ENCODE measurements at places on chromosomes 1 and 21.

DNA sequence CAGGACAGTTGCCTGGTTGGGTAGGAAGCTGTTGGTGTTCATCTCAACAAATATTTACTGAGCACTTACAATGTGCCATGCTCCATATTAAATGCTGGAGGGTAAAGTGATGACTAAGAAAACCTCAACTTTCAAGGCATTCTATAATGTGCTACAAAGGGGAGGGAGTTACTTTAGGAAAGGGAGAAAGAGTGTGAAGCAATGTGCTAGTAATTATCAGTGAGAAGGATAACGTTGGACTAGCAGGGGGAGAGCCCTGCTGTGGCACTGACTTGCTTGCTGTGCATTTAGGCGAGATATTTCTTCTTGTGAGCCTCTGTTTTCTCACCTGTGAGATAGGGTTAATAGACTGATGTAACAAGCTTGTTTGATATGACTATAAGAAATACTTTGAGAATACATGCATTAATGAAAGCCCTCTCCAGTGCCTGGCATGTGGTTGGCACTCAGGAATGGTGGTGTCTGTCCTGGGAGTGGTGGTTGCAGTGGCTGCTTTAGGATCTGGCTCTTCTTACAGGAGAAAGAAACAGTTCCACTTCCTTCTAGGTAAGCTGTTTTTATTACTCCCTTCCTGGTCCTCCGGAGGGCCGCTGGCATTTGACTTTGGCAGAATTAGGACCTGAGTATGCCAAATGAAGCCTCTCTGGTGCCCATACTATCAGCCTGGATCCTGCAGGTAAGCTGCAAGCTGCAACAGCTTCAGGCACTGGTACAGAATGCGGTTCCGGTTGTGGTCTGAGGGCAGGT lies 111.1 kb upstream of the COA6 start:
- no peak for DNase-seq

GRCh38 chr1:195981448-195982139 lies 626.6 kb downstream of the KCNT2 start:
- no peak for DNase-seq

- DNase-seq: no peak
These were observed 1.4 kb downstream of the DAB1 start for GRCh38 chr1:57422271-57423134.

- no peak for DNase-seq
These were observed 76.3 kb downstream of the UCK2 start for GRCh38 chr1:165903672-165904071.

DNA sequence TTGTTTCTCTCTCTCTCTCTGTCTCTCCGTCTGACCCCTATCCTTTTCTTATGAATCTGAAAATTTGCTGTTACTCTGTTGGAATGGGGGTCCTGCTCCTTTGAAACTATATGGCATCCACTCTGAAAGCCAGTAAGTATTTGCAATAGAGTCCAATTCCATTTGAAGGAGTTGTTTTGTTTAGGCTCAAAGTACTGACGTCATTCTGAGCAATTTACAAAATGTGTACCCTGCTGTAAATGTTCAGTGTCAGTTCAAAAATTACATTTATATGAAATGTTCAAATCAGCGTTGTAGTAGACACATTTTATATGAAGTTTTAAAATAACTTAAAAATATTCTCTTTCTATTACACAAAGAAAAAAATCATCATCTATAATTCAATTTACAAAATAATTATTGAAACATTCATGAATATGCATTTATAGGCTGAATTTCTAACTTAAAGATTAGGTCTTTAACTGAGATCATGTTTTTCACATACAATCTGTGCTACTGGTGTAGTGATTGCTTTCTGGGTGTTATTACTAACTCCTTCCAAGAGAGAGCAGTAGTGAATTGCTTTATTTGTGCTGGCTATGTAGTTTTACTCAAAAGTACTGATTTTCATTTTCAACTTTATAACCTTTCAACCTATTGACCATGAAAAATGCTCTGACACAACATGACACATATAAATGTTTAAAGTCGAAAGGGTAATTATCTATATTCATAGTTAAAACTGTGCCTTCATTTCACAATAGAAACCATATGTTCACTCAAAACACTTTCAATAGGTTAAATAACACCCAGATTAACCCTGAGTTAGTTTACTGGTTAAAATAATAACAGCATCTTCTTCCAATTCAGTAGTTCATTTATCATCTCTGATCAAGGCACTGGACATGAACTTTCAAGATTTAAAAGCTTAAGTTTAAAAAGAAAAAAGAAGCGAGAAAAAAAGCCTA lies 253.1 kb upstream of the ADGRL4 start:
- DNase-seq: peak; percentile 7

GRCh38 chr21:38821248-38821647 lies 15.5 kb downstream of the ETS2 start:
- no peak for DNase-seq

GRCh38 chr1:65207317-65207716 lies 59.3 kb downstream of the AK4 start:
- DNase-seq: no peak

DNA sequence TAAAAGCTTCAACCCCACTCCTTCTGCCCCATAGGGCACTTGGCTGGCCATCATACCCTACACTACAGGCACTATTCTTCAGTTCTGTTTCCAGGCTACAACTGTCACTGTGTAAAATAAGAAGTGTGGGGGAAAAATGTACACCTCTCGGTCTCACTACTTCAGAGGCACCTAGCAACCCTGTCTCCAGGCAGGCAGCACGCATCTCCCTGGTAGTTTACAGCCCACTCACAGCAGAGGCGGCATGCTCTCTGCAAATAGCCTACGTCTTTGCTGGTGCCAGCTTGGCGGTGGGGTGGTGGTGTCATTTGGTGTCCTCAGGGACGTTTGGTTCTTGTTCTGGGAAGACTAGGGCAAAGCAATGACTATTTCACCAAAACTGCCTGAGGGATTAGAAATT lies 48.2 kb upstream of the BTG3 start:
- no peak for DNase-seq

DNA sequence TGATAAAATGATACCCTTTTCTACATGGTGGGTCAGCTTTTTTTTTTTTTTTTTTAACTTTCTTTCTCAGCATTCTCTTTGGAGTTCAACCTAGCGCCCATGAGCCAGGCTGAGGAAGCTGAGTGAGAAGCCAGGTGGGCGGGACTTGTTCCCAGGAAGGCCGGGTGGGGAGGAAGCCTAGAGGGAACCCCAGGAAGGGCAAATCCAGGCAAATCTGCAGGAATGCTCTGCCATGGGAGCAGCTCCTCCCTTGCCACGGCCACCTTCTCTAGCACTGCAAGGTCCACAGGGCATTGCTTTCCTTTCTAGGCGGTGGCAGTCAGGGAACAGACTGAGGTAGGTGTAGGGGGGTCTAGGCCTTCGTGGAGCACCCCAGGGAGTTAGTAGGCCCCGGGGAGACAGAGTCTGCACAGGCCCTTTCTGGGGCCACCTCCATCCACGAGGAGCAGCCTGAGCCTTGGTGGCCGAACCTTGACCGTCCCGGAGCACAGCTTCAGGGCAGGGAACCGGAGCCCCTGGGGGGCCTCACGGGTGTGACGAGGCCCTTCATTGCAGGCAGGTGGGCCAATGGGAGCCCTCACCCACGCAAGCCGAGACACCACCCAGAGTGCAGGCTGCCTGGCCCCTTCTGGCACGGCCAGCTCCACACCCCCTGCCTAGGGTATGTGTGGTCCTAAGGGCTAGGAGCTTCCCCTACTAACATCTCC lies 18.2 kb upstream of the CCDC27 start:
- DNase-seq: no peak

- no peak for DNase-seq
These were observed 229.7 kb upstream of the CACYBP start for GRCh38 chr1:174769961-174770549.

- DNase-seq: no peak
These were observed 110.0 kb downstream of the ASTN1 start for GRCh38 chr1:177054542-177054941.

- DNase-seq: no peak
These were observed 48.6 kb downstream of the PTPRC start for GRCh38 chr1:198687429-198687828.

DNA sequence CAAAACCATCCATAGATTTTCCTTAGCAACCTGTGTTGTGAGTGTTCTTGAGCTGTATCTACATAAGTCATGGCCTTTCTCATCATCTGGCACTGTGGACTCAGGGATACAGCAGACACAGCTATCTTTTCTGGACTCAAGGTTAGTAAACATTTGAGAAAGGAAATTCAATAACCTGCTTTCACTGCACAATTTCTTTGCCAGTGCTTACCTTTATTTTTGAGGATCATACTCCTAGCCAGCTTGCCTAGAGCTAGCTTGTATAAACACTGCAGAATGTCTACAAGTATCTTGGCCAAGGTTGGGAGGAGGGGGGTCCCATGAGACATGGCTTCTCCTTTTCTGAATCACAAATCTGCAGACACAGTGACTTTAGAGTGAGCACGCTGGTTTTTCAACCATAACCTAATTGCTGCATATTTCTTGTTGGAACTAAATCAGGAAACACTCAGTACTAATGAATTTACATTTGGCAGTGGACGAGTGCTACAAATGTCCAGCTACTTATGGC lies 27.2 kb downstream of the ADAMTS5 start:
- DNase-seq: no peak

GRCh38 chr1:55463814-55464475 lies 248.8 kb upstream of the USP24 start:
- no peak for DNase-seq

DNA sequence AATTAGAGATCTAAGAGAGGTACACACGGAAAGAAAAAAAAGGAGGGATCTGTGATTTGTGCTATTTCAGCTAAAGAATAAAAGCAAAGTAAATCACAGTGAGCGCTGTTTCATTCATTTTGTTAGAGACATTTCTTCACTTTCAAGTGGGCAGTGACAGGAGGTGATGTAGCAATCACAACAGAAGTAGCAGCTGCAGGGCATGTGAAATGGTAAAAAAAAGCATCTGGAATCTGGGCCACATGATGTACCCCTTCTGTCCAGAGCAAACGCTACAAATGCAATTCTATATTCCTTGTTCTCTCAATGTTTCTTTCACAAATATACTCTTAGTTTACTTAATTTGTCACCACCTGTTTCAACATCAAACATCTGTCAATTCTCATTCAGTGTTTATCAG lies 786.5 kb downstream of the LRRIQ3 start:
- DNase-seq: no peak

DNA sequence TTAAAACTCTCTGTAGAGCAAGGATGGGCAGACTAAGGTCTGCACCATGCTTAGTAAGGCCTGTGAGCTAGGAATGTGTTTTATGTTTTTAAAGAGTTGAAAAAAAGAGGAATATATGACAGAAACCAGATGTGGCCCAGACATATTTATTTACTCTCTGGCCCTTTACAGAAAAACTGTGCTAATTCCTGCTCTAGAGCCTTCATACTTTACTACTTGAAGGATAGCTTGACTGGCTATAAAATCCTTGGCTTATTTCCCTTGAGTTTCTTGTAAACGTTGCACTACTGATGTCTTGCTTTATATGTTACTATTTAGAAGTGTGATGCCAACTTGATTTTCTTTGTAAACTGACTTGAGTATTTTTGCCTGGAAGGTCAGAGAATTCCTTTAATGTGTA lies 33.5 kb downstream of the CTBS start:
- DNase-seq: no peak

GRCh38 chr1:229106526-229107125 lies 164.3 kb upstream of the RAB4A start:
- no peak for DNase-seq

- no peak for DNase-seq
These were observed 42.4 kb downstream of the PTPRC start for GRCh38 chr1:198681252-198681651.

DNA sequence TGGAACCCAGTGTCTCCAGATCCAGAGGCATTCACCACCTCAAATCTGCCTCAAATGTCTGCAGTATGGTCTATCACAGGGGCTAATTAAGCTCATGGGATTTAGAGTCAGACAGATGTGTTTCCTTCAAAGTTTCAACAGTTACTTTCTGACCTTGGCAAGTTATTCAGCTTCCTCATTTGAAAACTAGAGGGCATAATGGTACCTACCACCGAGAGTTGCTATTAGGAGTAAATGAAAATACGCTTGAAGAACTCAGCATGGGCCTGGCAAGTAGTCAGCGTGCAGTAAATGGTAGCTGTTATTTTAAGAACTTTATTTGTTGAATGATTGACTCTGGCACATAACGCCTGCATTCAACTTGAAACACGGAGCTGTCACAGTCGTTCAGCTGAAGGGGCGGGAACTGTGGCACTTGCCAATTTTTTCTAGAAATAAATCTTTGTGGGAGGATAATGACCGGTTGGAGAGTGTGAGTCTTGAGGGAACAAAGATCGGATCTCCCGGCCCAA lies 1.2 kb upstream of the CAP1 start:
- DNase-seq: no peak

- peak; percentile 34 for DNase-seq
These were observed 386.2 kb upstream of the ADGRL2 start for GRCh38 chr1:81414488-81415015.

DNA sequence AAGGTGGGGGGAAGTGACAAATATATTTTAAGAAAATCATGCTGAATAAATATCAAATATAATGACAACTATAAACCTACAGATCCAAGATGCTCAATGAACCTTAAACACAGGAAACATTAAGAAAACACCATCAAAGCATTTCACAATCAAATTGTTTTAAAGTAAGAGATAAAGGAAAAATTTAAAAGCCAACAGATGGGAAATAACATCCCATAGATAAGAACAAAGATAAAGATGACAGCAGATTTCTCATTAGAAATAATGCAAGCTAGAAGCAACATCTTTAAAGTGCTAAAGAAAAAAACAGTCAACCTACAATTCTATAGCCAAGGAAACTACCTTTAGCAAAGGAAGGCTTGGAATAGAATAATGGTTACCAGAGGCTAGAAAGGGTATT lies 17.8 kb downstream of the MCOLN3 start:
- DNase-seq: no peak

DNA sequence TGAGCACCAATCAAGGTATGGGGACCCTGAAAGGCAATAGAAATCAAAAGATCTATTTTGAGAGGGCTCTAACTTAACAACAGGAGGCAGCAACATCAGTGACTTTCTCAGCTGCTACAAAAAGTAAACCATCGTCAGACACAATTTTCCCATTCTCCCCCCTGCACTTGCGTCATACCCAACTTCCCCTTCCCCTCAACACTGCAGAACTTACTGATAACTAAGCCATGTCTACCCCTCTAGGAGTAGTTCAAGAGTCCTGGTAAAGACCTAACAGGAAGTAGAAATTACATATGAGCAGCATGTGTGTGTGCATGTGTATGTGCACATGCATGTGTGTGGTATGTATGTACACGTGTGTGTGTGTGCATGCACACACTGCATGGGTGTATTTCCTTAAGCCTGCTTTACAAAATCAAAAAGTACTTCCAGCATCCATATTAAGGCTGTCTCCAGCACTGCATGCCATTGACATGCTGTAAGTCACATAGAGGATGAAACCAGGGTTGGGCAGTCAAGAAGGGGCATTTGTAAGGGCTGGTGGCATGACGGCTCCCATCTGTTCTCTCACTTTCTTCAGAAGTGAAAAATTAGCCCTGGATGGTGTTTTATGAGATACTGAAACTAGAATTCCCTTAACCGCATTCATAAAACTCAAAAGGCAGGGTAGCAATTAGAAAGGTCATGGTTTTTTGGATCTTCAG lies 460.1 kb upstream of the RUNX1 start:
- no peak for DNase-seq

Data from GM19239 (cell line).